Activated CD4-positive, CD25-positive, alpha-beta regulatory T cell treated with anti-CD3 and anti-CD28 coated beads, Interleukin-2, amount 50 U/mL, for 72 hours (primary cell): ENCODE measurements at places on chromosomes 2 and 18.
A peak's percentile ranks its signal among the peaks of the same experiment; 100 is the strongest.

DNA sequence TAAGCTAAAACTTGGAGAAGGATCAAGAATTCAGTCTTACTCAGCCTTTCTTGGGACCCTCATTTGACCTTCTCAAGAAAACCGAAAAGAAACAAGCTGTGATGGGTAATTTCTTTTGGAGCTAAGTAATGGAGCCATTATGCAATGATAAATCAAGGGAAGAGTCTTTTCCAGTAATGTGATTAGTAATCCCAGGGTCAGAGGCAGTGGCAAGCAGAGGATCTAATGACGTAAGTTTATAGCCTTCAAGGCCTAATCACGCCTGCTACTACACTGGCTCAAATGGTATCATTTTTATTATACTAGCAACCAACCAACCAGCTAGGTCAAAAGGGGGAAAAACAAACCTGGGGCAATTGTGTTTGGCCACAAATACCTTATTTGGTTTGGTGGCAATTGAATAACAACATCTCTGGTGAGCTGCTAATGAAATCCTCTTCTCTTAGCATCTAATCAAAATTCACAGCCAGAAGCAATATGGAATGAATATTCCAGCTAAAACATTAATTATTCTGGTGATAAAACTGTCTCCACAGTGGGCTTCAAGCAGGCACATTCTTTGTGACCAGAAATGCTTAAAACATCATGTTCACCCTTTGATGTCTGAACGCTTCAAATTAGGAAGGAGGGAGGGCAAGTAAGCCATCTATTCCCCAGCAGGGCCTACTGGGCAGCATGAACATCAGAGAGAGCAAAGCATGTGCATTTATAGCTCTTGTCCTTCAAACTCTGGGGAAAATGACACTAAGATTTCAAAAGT lies 114.9 kb upstream of the SULT1C3 start:
- no peak for DNase-seq

GRCh38 chr2:152627351-152627957 lies 89.8 kb downstream of the PRPF40A start:
- no peak for DNase-seq

DNA sequence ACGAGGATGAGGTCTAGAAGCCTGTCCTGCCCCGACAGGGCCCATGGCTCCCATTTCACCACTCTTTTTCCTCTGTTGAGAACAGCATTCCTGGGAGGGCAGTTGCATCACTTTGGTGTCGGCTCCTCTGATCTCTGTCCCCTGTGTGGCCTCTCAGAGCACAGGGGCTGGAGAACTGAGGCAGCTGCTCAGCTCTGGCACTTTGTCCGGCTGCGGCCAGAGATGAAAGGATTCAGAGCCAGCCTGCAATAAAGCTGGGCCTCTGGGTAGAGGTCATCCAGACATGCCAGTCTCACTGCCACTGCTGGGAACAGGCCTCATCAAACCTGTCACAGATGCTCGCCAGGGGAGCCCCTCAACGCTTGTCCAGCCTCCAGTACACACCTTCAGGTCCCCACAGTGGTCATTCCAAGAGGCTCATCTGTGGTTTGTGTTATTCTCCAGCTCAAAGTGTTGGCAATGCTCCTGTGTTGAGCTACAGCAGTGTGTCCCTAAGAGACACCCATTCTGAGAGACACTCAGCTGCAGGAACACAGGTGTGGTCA lies 13.1 kb upstream of the ROCK2 start:
- DNase-seq, result no peak

- DNase-seq, result no peak
These were observed 435.4 kb downstream of the SETBP1 start for GRCh38 chr18:45116116-45116515.

DNA sequence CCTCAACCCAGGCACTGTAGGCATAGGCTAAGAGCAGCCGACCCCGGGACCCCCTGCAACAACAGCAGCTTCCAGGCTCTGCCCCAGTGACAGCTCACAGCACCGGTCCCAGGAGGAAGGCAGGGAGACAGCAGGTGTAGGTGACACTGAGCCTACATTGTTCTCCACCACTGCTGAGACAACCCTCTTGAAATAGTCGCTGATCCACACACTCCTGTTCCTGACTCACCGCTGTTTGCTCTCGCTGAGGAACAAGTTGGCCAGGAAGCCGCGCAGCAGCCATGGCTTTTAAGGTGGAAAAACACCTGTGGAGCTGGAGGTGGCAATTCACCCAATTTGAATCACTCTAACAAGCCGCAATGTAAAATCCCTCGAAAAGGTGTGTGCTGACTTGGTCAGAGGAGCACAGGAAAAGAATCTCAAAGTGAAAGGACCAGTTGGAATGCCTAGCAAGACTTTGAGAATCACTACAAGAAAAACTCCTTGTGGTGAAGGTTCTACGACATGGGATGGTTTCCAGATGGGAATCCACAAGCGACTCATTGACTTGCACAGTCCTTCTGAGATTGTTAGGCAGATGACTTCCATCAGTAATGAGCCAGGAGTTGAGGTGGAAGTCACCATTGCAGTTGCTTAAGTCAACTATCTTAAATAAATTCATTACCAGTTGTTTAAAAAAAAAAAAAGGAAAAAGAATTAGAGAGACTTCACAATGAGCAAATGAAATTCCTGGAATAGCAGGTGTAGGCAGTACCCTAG lies 167.5 kb downstream of the ARL4C start:
- no peak for DNase-seq

GRCh38 chr2:238847419-238847801 lies 475 bp upstream of the TWIST2 start:
- DNase-seq, result no peak

GRCh38 chr2:199677881-199678280 lies 173.1 kb downstream of the FTCDNL1 start:
- no peak for DNase-seq

GRCh38 chr2:239339241-239339640 lies 61.6 kb downstream of the HDAC4 start:
- no peak for DNase-seq

GRCh38 chr2:230840301-230840700 lies 24.4 kb upstream of the ITM2C start:
- no peak for DNase-seq

DNA sequence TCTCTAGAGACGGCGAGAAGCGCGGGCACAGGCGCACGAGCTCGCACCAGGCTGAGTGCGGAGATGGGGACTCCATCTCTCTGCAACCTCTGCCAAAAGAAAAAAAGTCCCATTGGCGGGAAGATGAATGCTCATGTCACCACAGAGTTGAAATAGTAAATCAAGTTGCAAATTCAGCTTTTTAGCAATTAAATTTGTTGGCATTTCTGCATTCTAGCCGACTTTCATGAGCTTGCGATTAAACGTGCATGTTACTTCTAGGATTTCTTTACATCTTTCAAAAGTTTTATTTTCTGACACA lies 588 bp downstream of the CHAC2 start:
- no peak for DNase-seq

- DNase-seq, result no peak
These were observed 563.8 kb downstream of the TDRD15 start for GRCh38 chr2:21687589-21687988.

GRCh38 chr2:151261977-151262291 lies 271 bp upstream of the RBM43 start:
- no peak for DNase-seq

GRCh38 chr2:102103992-102104871 lies 38.3 kb upstream of the IL1R1 start:
- DNase-seq, result peak; percentile 57

DNA sequence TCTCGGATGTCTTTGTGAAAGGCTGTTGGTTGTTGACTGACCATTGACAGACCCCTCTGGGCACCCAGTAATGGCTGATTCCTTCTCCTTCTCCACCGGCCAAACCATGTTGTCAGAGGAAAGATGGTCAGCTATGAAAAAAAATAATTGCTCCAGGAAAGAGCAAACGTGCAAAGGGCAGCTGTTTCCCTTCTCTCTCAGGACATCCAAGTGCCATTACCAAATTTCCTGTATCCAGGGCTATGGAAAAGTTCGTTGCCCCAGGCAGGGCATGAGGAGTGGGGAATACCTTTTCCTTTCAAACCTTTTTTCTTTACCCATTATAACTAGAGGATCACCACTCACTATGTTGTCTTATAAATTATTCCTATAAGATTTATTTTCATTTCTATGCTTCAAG lies 321.5 kb upstream of the HNRNPA3 start:
- DNase-seq, result no peak

- DNase-seq, result no peak
These were observed 58.7 kb downstream of the FASTKD2 start for GRCh38 chr2:206824087-206824618.

- DNase-seq, result no peak
These were observed 55.0 kb downstream of the IMPA2 start for GRCh38 chr18:12036201-12036751.

DNA sequence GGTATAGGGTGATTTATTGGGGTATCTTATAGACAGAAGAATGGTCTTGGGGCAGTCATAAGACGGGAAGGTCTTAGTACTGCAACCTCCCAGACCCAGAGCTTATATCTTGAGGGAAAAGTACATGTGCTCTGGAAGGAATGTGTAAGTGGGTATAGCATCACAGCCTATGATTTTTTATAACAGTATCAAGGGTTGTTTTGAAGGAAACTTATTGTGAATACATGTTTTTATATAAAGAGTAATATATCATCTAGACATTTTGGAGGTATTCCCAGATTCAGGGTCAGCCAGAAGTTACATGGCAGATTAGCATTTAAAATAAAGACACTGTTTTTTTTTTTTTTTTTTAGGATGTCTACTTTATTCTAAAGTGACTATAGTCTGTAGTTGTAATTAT lies 47.6 kb upstream of the STON1 start:
- DNase-seq, result no peak

- no peak for DNase-seq
These were observed 53.0 kb downstream of the EPHA4 start for GRCh38 chr2:221518935-221519625.

- DNase-seq, result no peak
These were observed 684.4 kb downstream of the NRXN1 start for GRCh38 chr2:50347358-50348044.

DNA sequence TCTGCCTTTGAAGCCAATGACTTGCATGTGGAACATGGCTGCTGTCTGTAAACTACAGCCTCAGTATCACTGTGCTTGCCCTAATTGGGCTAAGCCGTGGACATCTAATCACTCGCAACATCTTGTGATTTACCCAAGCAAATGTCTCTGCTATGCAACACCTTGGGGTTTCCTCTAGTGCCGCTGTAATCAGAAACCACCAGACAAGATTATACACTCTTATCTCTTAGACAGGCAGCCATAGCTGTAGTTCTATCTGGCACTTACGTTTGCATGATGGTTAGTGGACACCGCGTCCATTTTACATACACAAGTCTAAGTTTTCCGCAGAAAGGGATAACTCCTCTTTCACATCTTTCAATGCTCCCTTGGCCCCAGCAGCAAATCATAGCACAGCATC lies 204.3 kb upstream of the CCDC68 start:
- no peak for DNase-seq

DNA sequence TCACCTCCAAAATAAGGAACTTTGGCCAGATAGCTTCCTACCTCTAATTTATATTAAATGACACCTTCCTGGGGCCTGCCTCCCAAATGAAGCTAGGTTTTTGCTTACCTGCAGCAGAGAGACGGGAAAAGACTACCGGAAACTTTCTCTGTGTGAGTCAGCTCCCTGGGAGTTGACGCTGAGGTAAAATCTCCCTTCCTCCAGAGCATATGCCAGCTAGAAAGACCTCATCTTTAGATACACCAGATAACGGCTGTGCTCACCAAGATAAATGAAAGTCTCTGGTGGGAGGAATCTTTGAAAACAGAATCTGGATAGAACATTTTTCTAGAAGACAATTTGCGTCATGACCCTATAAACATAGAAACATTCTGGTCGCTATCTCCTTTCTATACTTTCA lies 99.7 kb upstream of the RFX8 start:
- no peak for DNase-seq

DNA sequence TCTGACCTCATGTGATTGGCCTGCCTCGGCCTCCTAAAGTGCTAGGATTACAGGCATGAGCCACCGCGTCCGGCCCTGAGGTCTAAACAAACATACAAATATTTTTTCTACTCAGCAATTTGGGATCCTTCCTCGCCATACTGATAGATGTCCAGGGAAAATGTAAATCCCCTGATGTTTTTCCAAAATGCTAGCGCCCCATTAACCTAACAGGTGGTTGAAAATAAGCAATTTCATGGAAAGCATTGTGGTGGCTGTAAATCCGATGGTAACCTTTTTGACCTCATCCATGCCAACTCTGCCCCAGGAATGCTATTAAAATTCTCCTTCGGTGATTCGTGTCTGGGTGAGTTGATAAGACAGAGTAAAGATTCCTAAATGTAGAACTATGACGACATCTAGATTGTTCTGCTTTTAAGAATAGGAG lies 19.3 kb downstream of the GEMIN6 start:
- DNase-seq, result no peak

- no peak for DNase-seq
These were observed 43.3 kb downstream of the SNED1 start for GRCh38 chr2:241041589-241042158.

GRCh38 chr18:5918205-5918858 lies 23.0 kb upstream of the TMEM200C start:
- DNase-seq, result no peak

DNA sequence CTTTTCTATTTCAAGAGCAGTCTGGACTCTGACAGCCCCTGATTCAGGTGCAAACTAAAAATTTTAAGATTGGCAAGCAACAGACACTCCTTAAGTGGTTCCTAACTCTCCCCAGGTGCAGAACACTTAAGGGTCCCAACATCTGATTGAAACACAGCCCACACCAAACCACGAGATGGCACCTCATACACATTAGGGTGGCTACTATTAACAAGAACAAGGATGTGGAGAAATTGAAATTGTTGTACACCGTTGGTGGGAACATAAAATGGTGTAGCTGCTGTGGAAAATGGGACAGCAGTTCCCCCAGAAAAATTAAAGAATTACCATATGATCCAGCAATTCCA lies 82.3 kb downstream of the POLR1A start:
- no peak for DNase-seq

GRCh38 chr2:974502-974901 lies 23.9 kb downstream of the SNTG2 start:
- DNase-seq, result no peak

- DNase-seq, result no peak
These were observed 9.4 kb upstream of the MOB1A start for GRCh38 chr2:74188018-74188601.

DNA sequence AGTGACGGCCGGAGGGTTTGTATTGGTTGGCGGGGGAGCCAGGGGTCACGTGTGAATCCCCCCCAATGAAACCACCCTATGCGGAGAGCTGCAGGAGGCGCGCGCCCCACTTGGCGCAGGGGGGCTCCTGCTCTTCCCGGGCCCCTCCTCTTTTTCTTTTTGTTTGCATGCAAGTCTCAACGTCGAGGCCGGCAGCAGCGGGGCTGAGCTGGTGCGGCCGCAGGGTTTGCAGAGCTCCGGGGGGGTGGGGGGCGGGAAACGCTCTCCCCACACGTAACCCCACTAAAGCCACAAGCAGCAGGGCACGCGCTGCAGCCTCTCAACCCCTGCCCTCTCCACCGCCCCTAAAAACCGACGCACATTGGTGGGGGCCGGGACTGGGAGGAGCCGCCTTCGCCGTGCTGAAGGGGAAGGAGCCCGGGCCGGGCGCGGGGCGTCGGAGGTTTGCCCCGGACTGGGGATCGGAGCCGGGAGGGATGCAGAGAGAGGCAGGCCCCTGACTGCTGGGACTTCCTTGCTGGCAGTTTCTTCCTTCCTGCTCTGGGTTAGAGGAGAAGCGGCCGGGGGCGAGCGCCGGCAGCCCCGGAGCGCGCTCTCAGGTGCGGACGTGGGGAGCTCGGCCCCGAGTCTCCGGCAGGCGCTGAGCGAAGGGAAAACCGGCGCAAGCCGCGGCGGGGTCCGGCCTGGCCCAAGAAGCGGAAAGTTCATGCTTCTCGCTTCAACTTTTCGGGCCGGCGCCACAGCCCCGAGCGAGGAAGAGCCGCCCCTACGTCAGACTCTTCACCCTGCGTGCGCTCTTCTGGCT lies 864 bp downstream of the LBH start:
- DNase-seq, result peak; percentile 80

GRCh38 chr2:348361-348916 lies 60.5 kb upstream of the ALKAL2 start:
- no peak for DNase-seq
